ENCODE measurements at places on chromosomes 12 and 14. TPM values are rescaled to one million over a fixed set of nuclear protein-coding genes. Genes with fewer than 3 reads are reported as not detected.

AICDA gene
- 0.77 TPM for total RNA-seq

PITPNM2 gene
- 29.9 TPM for total RNA-seq

RNASE1 gene
- total RNA-seq, result 694 TPM

PLEKHD1 gene
- total RNA-seq, result 0.47 TPM

HOTAIR gene
- total RNA-seq, result not detected

DNA sequence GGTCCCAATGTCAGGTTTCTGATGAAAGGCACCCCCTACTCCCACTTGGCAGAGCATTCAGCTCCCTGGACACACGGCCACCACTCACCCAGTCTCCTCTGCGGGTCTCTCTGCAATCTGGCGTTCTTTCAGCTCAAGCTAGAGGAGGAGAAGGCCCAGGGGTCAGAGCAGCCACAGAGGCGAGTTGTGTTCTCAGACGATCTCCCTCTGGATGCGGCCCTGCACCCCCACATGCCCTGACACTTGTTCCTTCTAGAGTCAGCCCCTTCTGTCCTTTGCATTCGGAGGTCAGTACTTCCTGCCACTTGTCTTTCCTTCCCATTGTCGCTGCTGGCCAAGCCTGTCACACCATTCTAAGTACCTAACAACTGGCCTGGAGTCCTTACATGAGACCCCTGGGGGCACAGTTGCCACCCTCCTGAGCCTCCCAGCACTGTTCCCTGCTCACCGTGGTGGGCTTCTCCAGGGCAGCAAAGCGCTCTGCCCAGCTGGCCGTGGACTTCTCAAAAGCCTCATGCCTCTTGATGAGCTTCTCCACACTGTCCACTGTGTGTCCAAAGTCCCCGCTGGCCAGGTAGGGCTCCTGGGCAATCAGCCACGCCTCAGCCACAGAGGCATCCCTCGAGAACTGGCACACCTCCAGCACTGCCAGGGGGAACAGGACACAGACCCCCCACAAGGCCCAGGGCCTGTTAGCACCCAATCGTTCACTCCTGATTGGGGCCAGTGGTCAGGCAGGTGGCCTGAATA, 63.2 kb downstream of the PLEKHG3 start:
- DNase-seq, result no peak

DNA sequence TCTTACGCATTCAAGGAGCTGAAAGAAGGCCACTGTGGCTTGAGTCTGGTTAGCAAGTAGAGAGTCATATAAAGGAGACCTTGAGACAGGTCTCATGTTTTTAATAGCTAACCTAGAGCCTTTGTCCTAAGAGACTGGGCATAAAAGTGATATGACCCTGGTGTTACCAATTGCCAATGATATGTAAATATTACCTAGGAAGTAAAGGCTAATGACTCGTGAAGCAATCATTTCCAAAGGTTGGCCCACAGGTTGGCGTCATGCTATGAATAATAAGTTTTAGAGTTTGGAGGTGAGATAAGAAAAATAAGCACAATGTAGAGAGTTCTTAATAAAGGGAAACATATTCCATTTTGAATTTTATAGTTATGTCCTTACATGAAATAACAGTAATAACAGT, 116.6 kb upstream of the PLEKHA5 start:
- DNase-seq, result no peak

GRCh38 chr12:99529966-99530365, 117.6 kb upstream of the GARIN6 start:
- DNase-seq, result no peak

GRCh38 chr12:87756721-87757120, 272.5 kb downstream of the C12orf50 start:
- DNase-seq, result no peak

Measured in lower lobe of right lung (tissue), 2 donors.